Kidney (tissue), 22 donors: ENCODE measurements at places on chromosomes 7 and 10.

GRCh38 chr10:8803992-8804391 lies 749.5 kb downstream of the GATA3 start:
- DNase-seq: no peak

- DNase-seq: no peak
Observed at GRCh38 chr7:103003004-103003403, 71.6 kb downstream of the FBXL13 start.

DNA sequence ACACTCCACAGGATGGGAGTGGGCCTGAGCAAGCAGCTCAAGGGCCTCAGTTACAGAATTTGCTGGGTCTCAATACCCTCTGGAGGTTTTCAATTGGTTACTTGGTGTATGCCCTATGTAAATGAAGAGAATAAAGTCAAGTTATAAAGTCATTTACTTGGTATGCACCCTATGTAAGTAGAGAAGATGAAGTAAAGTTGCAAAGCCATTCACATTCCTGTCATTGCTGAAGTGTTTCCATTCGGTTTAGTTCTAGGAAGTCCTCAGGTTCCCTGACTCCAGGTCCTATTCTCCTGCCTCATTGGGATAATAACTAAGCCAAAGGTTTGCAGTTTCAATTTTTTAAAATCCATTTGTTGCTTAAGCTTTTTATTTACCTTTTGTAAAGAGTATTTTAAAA lies 272.6 kb upstream of the NPSR1 start:
- no peak for DNase-seq

DNA sequence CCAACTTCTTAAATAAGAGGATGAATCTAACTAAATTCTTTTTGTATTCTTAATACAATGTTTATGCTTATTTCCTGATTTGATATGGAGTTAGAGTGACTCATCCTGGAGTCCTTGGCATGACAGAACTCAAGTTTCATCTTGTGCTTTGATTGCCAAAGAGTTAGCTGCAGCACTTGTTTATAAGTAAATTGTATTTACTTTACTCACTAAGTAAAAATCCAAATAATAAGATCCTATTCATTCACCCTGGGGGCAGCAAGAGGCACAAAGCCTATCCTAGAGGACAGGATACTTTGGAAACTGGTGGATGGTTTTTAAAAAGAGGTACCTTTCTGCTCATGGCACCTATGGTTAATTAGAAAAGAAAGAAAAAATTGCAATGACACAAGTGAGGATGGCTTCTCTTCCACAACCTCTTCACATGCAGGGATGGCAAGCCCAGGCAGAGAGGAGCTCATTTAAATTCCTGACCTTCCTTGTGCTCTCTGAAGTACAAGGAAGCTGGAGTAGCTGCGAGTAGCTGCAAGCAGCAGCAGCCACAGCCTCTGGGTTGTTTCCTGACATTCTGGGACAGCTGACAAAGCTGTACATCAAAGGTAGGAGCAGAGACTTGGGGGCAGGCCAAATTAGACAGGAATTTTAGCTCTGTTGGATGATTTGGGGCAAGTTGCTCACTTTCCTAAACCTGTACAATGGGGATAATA lies 28.5 kb upstream of the CROT start:
- DNase-seq: no peak

DNA sequence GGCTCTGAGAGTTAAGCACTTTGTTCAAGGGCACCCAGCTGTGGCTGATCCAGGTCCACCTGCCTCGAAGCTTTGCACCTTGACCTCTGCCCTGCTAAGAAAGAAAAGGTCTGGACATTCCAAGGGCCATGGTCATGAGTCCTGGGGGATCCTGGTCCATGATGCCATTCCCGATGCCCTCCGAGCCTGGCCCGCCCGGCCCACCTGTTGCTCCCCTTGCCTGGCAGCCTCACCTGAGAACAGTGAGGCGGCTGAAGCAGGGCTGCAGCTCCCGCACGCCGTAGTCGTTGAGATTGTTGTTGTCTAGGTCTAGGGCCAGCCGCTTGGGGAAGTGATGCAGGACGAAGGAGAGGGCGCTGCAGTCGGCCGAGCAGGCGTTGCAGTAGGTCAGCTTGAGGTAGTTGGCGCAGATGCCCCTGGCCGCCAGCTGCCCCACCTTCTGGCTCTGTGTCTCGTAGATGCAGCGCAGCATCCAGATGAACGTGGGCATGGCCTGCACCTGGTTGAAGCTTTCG lies 27.5 kb downstream of the NOD1 start:
- no peak for DNase-seq
